ENCODE measurements at places on chromosomes 6 and 20. TPM values are rescaled to one million over a fixed set of nuclear protein-coding genes. Genes with fewer than 3 reads are reported as not detected.

- no peaks in the 10 kb centered on the region for H3K27me3 ChIP-seq
- no peak overlapping the region for H3K4me3 ChIP-seq
- no peak for DNase-seq
- no peak overlapping the region for H3K27ac ChIP-seq
- H3K36me3 ChIP-seq = peaks cover 1% of the 10 kb centered on the region
- H3K4me1 ChIP-seq = peaks cover 15% of the 10 kb centered on the region
Observed at GRCh38 chr20:32478576-32478975, 106.6 kb downstream of the NOL4L start.

GRCh38 chr6:79755967-79756366 lies 124.8 kb downstream of the SH3BGRL2 start:
- DNase-seq = no peak
- no peaks in the 10 kb centered on the region for H3K36me3 ChIP-seq
- no peak overlapping the region for H3K4me3 ChIP-seq
- no peaks in the 10 kb centered on the region for H3K4me1 ChIP-seq

Gene MSH5
- 68.2 TPM for total RNA-seq

DNA sequence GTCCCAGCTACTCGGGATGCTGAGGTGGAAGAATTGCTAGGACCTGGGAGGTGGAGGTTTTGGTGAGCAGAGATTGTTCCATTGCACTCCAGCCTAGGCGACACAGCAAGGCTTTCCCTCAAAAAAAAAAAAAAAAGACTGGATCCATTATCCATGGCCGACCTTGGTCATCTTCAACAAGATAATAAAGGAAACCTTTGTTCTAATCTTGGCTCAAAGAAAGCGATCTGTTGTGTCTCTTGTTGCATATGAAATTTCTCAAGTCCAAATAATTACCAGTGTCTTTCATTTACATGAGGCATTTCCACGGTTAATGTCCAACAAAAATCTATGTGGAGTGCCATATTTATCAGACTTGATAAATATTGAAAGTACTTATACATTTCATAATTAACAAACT lies 23.7 kb upstream of the KIF16B start:
- peaks cover 11% of the 10 kb centered on the region for H3K27me3 ChIP-seq
- no peak overlapping the region for H3K4me3 ChIP-seq
- DNase-seq = no peak
- H3K36me3 ChIP-seq = no peaks in the 10 kb centered on the region
- no peak overlapping the region for H3K27ac ChIP-seq

DNA sequence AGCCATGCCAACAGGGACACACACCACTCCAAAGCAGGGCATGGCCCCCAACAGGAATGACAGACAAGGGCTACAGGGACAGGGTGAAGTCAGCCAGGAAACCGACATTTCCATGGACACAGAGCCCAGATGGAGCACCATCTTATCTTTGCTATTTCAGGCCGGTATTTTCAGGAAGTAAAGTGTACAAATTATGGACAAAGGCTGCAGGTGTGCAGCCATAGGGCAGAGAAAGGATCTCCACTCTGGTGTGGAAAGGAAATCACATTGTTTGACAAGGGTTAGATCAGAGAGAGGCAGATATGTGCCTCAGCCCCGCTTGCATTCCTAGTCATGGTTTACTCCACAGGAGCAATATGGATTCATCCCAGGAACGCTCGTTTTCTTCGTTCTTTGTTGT lies 81.7 kb upstream of the SLC22A23 start:
- peaks cover 10% of the 10 kb centered on the region for H3K27me3 ChIP-seq
- no peaks in the 10 kb centered on the region for H3K36me3 ChIP-seq
- H3K4me3 ChIP-seq = no peak overlapping the region

GRCh38 chr20:25047766-25048165 lies 10.2 kb downstream of the ACSS1 start:
- peaks cover 8% of the 10 kb centered on the region for H3K36me3 ChIP-seq
- H3K27ac ChIP-seq = no peak overlapping the region
- no peak overlapping the region for H3K4me3 ChIP-seq
- H3K27me3 ChIP-seq = no peaks in the 10 kb centered on the region
- peaks cover 21% of the 10 kb centered on the region for H3K4me1 ChIP-seq

- no peak for DNase-seq
- H3K4me1 ChIP-seq = peaks cover 5% of the 10 kb centered on the region
- no peak overlapping the region for H3K4me3 ChIP-seq
Observed at GRCh38 chr20:18717062-18717461, 96.5 kb upstream of the SCP2D1 start.

- peaks cover 49% of the 10 kb centered on the region for H3K4me1 ChIP-seq
- DNase-seq = no peak
- no peak overlapping the region for H3K4me3 ChIP-seq
- no peaks in the 10 kb centered on the region for H3K27me3 ChIP-seq
- H3K27ac ChIP-seq = no peak overlapping the region
- H3K36me3 ChIP-seq = peaks cover 12% of the 10 kb centered on the region
Observed at GRCh38 chr6:107784669-107785068, 39.4 kb downstream of the SCML4 start.
